ENCODE measurements at places on chromosomes 3 and 15.

DNA sequence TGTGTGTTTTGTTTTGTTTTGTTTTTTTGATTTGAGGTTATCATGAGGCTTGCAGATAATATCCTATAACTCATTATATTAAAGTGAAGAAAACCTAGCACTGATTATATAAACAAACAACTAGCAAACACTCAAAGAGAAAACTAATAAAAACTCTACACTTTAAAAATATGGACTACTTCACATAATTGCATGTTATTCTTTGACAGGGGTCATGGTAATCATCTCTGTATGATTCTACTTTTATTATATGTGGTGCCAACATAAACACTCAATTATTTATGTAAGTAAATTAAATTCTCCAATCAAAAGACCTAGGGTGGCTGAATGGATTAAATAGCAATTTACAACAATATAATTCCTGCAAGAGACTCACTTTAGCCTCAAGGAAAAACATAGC is 44.6 kb upstream of the P3H2 start:
- no peak for DNase-seq

- DNase-seq: no peak
These were observed 32.0 kb downstream of the MUC20 start for GRCh38 chr3:195752546-195753331.

DNA sequence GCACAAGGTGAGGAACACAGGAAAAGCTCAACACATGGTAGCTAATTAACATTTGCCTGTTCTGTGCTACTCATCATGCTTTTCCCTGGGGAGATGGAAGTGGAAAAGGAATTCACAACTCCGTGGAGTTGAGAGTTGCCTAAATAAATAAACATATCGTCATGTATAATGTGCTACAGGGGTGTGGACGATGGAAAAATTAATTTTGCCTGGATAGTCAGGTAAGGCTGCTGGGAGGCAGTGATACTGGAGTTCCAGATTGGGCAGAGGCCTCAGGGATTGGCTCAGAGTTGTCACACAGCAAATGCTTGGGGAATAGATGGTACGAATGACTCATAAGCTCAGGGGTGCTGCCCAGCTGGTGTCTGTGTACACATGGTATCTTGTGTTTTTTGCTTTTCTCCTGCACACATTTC is 3.1 kb upstream of the ABHD6 start:
- peak; percentile 32 for DNase-seq

GRCh38 chr15:34019369-34019990 is 19.5 kb downstream of the AVEN start:
- DNase-seq: no peak

- DNase-seq: no peak
These were observed 103.4 kb upstream of the FHIT start for GRCh38 chr3:61354604-61355003.

- peak; percentile 93 for DNase-seq
These were observed 32.8 kb downstream of the AKAP13 start for GRCh38 chr15:85412956-85413854.

DNA sequence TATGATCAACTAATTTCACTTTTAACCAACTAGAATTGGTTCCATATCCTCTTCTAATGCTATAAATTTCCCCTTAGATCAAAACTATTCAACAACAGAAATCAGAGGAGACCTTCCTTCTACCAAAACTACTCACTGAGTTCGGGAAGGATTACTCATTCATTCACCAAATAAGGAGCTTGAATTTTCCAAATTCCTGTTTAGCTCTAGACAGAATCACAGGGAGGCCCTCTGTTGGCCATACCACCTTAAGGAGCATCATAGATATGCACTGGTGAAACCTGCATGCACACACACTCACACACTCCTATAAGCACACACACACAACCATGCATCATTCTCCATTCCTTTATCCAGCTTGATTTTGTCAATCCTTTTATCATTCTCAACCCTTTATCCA is 49.0 kb downstream of the SUCLG2 start:
- peak; percentile 3 for DNase-seq

DNA sequence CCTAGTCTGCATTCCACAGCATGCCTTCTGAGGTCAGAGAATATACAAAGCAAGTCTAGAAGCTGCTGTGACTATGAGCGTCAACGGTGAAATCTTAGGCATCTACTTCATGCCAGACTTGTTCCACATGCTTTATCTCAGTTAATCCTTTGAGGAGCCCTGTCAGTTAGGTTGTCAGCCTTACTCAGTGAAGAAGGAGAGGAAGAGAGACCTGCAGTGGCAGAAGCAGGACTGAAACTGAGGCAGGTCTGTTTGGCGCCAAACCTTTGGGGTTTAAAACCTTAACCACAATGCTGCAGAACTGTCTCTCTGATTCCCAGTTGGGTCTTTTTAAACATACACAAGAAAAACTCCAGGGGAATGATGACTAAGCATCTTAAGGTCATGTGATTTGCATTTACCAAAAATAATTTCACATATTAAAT is 139.0 kb upstream of the LIPC start:
- DNase-seq: no peak

DNA sequence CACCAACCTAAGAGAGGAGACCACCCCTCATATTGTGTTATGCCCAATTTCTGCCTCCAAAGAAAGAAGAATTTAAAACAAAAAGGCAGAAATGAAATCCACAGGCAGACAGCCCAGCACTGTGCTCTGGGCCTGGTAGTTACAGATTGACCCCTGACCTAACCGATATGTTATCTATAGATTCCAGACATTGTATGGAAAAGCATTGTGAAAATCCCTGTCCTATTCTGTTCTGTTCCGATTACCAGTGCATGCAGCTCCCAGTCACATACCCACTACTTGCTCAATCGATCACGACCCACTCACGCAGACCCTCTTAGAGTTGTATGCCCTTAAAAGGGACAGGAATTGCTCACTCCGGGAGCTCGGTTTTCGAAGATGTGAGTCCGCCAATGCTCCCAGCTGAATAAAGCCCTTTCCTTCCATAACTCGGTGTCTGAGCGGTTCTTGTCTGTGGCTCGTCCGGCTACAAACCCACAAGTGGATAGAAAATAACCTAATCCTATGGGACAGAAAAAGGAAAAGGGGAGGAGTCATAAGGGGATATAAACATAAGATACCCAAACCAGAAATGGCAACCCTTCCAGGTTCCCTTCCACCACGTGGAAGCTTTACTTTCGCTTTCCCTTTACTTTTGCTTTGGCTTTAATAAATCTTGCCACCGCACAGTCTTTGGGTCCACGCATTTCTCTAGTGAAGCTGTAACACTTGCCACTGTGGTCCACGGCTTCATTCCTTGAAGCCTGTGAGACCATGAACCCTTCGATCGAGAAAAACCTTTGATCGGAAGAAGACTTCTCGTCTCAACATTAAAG is 1.7 kb upstream of the CFAP91 start:
- no peak for DNase-seq

GRCh38 chr3:143283432-143284128 is 164.0 kb downstream of the CHST2 start:
- no peak for DNase-seq

DNA sequence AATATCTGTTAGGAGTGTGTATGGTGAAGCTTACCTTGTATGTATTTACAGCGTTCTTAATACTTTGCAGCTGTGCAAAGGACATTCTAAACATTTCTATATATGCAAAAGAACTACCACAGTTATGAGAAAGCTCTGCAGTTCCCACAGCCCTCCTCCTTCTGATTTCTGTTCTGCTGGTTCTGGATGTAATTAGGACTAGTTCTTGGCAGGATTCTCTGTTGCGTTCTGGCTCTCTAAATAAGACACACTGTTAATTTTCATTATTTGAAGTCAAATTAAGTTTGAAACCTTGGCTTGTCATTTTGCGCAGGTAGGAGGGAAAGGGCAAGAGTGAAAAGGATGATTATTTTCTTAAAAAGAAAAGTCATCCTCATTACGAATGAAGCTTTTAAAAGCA is 76.4 kb downstream of the FNDC3B start:
- no peak for DNase-seq

- DNase-seq: peak; percentile 62
These were observed 103.7 kb downstream of the MYH15 start for GRCh38 chr3:108406661-108407206.

- DNase-seq: no peak
These were observed 64.8 kb downstream of the DUT start for GRCh38 chr15:48396020-48396419.

DNA sequence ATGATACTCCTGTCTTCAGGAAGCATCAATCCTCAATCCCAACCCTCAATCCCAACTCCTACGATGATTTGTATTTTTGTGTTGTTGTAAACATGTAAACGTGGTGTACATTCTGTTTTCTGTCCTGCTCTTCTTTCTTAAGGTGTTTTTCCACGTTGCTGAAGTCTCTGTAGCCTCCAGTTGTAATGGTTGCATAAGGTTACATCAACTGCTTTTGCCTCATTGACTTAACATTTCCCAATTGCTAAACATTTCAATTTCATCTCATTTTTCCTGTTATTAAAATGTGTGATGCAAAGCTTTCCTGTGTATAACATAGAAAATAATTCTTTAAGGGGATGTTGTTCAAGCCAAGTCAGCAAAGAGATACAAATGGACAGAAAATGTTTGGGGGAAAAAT is 33.4 kb downstream of the HRH1 start:
- DNase-seq: no peak

GRCh38 chr3:134134240-134134639 is 104.5 kb upstream of the SLCO2A1 start:
- no peak for DNase-seq

DNA sequence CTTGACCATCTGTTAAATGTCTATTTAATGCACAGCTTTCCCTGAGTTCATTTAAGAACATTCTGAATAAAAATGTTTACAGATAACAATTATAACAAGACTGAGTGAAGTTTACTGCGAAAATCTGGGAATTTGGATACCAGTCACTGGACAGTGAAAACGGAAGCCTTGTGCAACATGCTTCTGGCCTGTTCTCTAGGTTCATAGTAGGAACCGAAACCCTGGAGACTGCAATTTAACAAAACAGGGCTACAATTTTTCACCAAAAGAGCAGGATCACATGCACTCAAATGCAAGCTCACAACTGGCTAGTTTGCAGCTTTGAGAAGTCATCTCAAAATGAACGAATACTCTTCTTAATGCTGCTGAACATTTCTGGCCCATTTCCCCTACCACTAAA is 435.9 kb downstream of the NR2F2 start:
- DNase-seq: no peak

- DNase-seq: no peak
These were observed 36.7 kb downstream of the ARHGAP31 start for GRCh38 chr3:119330858-119331257.

GRCh38 chr15:41160639-41161315 is 44.7 kb upstream of the INO80 start:
- DNase-seq: no peak

DNA sequence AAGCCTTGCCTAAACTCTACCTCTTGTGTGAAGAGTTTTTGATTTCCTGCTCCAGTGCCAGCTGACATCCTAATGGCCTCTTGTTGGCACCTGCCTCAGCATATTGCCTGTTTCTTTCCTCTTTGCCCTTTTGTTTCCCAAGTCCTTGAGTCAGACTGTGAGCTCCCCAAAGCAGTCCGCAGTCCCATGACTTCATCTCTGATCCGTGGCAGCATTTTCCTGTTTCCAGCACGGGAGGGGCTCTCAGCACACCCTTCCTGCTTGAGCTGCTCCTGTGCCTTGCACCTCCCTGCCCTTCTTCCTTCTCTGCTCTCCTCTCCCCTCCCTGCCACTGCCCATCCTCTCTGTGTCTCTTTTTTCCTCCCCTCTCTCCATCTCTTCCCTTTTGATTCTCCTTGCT is 179.6 kb downstream of the EPHB1 start:
- no peak for DNase-seq

- no peak for DNase-seq
These were observed 791.3 kb upstream of the LMCD1 start for GRCh38 chr3:7710284-7710683.

GRCh38 chr15:51049081-51049480 is 45.6 kb downstream of the TNFAIP8L3 start:
- DNase-seq: no peak

- no peak for DNase-seq
These were observed 22.3 kb upstream of the SACM1L start for GRCh38 chr3:45666757-45667431.

GRCh38 chr15:35944945-35945585 is 399.1 kb upstream of the DPH6 start:
- DNase-seq: no peak

DNA sequence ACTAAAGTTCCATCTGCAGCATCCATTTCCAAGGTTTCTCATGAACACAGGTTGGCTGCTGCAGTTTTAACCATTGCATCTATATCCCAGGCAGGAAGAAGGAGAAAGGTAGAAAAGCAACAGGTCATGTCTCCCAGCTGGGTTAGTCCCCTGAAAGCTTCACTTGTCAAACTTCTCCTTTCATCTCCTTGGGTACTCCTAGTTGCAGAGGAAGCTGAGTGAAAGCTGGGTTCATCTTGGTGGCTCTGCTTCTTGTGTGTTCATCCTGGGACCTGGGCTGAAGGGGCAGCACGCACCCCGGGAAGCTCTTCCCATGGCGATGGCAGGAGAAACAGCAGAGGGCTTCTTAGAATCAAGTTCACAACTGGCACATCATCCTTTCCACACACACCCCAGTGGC is 61.3 kb upstream of the NR2C2 start:
- DNase-seq: no peak

DNA sequence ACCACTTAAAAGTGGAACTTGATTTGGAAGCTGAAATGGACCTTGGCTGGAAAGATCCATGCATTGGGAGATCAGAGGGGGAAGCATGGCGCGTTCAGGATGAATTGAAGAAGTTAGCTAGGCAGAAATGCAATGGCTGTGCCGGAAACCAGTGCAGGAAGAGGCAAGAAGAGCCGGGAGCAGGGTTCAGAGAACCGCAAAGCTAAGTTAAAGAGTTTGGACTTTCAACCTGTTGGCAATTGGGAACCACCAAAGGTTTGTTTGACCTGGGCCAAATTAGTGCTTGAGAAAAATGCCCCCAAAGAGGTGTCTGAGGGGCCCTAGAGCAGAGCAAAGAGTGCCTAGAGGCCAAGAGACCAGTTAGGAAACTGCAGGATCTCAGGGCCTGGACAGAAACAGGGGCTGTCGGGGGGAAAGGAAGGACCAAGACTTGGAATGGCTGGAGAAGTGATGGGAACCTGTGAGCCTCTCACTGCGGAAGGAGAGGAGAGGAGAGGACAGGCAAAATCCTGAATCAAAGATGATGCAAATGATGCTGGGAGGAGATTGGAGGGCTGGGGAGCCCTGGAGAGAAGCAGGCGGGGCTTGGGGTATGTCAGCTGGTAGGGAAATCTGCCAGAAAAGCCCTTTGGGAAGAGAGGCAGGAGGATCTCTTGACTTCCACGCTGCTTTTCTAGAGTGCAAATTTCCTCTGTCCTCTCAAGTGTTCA is 49.3 kb downstream of the FAM174B start:
- no peak for DNase-seq

DNA sequence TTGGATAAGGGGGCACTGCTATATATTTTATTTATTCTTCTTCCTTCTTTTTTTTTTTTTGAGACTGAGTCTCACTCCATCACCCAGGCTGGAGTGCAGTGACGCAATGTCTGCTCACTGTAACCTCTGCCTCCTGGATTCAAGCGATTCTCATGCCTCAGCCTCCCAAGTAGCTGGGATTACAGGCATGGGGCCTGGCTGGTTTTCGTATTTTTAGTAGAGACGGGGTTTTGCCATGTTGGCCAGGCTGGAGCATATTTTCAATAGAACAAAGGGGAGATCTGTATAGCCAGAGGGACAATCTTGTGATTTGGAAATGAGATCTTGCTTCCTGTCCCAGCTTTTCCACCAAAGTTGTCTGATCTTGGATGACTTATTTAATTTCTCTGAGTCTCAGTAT is 133.1 kb upstream of the ABHD17C start:
- DNase-seq: no peak
